ENCODE measurements at places on chromosomes 7 and 10.

DNA sequence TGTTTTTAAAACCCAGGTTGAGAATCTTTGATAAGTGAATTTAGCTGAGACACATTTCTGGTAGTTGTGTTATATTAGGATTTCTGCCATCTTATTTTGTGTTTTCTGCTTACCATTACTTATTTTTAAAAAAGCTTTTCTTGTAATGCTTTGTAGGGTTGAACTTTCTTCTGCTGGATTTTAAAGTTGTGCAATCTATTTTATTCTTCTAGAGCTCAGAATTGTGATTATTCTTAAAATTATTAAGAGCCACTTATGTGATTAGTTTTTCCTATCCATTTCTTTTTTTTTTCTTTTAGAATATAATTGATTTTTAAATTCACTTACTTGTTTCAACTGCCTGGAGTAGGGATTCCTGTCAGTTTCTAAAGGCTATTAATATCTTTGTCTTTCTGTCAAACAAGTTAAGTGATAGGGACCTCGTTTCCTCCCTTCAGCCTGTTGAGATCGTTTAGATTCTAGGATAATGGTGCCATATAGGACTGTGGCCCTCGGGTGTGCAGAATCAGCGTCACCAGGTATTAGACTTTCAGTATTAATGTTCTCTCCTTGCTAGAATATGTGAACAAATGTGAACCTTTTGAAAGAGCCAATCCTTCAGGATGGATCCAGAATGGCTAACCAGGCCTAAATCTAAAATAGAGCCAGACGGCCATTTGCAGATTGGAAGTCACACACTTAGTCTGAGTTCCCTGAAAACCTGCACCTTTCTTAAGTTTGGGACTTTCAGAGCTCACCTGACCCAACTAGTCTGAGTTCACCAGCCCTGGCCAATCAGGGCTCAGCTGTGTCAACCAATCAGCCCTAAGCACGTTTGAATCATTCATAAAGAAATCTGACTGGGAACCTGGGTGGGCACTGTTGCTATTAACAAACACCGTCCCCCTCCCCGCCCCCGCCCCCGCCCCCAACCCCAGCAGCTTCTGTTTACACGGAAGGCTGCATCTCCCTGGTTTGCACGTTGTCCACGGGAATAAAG lies 26.2 kb downstream of the CUX1 start:
- no peak for DNase-seq

GRCh38 chr10:91829268-91829667 lies 31.0 kb downstream of the TNKS2 start:
- DNase-seq, result no peak

- DNase-seq, result no peak
Measured at GRCh38 chr7:29243910-29244655, 49.5 kb downstream of the CHN2 start.

GRCh38 chr10:18209241-18209640 lies 69.0 kb downstream of the CACNB2 start:
- no peak for DNase-seq

DNA sequence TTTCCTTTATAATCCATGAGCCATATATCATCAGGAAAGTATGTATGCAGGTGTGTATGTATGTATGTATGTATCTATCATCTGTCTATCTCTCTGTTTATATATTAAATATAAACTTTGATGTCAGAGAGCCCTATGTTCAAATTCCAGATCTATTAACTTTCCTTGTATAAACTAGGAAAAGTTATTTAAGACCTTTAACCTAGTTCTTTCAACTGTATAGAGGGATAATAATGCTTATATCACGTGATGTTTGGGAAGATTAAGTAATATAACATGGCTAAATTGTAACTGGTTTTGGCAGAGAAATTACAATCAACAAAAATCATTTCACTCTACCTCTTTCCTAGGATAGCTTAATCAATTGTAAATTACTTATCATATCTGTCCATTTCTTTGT lies 628.3 kb upstream of the IGFBP3 start:
- no peak for DNase-seq

- DNase-seq, result no peak
Measured at GRCh38 chr10:6173203-6173602, 29.5 kb upstream of the PFKFB3 start.

GRCh38 chr10:62306663-62307062 lies 38.0 kb upstream of the RTKN2 start:
- DNase-seq, result no peak

GRCh38 chr10:11396311-11396955 lies 215.0 kb downstream of the USP6NL start:
- no peak for DNase-seq

GRCh38 chr7:82343716-82344115 lies 99.9 kb downstream of the CACNA2D1 start:
- DNase-seq, result no peak

GRCh38 chr7:43666938-43667337 lies 62.4 kb downstream of the COA1 start:
- no peak for DNase-seq

GRCh38 chr7:111508387-111508786 lies 53.9 kb downstream of the IMMP2L start:
- no peak for DNase-seq

GRCh38 chr10:112851181-112851580 lies 98.9 kb upstream of the TCF7L2 start:
- DNase-seq, result no peak

- DNase-seq, result no peak
Measured at GRCh38 chr7:73740771-73741170, 2.2 kb upstream of the ABHD11 start.

DNA sequence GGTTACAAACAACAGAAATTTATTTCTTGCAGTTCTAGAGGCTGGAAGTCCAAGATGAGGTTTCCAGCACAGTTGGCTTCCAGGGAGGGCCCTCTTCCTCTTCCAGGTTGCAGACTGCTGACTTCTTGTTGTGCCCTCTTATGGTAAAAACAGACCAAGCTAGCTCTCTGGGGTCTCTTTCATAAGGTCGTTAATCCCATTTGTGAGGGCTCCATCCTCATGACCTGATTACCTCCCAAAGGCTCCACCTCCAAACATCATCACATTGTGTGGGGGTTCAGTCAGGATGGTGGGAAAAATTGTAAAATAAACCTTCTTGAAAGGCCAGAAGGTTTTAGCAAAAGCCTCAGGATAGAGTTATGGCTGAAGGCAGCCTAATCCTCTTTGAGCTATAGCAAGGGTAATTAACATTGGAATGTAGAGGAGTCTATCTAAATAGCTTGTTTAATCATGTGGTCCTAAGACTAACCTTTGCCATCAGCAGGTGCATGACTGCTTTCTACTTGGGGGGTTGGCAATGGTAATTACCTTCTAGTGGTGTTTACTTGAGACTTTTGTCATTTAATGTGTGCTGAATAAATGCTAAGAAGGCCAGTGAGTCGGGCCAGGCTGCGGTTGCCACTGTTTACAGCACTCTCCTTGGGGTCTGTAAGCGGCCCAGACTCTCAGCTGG lies 80.8 kb downstream of the PPP1R17 start:
- no peak for DNase-seq

DNA sequence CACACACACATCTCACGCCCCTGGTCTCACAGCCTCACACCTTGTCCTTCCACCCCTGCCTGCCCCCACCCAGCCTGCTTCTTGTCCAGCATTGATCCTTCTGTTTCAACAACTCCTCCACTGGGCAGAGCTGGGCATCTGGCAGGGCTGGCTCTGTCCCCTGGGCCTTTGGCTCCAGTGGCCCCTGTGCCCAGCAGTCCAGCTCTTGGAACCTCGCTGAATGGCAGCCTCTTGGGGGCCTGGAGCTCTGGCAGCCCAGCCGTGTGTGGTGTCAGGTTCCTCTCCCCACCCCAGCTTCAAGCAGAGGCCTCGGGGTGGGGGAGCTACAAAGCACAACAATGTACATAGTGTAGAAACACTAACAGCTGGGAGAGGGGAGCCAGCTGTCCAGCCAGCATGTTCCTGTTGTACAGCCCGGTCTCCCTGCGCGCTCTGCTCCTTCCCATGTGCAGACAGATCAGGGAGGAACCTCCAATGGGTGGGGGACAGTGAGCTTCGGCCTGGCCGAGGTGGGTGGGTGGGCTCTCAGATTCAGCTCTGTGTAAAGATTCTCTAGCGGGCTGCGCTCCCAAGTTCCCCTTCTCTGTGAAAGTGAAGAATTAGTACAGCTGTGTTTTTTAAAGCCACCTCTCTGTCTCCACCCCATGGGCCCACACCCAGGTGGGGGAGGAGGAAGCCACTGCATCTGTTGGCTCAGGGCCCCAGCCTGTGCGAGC lies 19.4 kb downstream of the ZMIZ2 start:
- DNase-seq, result no peak

DNA sequence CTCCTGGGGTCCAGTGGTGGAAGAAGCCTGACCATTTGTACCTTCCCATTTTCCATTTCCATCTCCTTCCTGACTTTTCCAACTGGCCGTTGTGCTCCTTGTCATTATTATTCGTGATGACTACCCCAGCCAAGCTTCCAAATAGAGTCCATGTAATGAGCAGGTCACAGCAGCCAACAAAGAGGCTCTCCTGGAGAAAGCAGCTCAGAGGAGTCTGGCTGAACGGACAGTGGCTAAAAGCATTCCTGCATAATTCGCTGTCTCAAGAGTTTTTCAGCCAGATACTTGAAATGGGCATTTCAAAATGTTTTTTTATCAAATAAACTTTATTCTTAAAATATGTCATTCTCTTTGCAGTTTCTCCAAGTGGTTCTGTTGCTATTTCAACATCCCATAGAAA lies 458.6 kb downstream of the INHBA start:
- DNase-seq, result no peak

DNA sequence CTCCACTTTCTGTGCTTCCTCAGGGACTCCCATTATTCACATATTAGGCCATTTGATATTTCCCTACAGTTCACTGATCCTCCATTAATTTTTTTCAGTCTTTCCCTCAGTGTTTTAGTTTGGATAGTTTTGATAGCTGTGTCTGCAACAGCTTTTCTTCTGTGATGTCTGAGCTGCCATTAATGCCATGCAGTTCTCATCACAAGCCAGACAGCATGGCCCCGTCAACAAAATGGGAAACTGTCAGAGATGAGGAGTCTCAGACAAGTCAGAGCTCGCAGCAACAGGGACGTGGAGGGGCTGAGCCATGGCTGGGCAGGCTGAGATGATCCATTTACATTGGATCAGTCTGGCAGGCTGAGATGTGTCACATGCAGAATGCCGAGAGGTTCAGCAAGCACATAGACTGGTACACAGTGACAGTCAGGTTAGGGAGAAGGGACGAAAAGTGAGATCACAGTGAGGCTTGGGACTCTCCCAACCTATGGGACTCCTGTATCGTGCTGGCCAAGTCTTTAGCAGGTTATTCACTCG lies 65.4 kb downstream of the NPS start:
- DNase-seq, result no peak

DNA sequence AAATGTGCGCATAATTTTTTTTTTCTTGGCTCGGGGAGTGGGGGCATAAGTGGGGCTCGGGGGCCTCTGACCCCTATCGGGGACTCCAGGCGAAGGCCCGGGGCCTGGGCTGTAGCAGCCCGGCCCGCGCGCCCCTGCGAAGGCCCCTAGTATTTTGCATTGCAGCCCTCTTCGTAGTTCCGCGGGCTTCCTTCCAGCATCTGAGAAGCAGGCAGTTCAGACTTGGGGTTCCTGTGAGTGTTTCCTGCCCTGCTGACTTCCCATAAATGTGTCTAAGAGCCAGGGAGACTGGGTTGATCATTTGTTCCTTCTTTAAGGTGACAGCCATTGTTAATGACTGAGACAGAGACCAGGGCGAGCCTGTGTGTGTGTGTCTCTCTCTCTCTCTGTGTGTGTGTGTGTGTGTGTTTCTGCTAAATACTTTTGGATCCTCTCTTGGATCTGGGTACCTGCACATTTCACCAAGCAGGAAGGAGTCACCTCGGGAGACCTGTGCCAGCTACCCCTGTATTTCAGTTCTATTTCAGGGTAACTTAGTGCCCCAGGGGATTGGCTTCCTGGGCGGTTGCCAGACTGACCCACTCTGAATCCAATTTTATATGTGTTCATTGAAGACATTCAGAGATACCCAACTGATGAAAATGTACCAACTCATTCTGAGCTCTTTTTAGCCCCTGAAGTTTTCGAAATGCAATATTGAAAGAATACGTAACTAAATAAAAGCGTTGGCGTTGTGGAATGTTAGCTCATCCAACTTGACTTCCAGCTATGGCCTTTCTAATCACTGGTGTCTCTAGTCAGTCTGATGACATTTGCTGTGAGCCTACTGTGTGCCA lies 805 bp downstream of the MSRB2 start:
- DNase-seq, result no peak

DNA sequence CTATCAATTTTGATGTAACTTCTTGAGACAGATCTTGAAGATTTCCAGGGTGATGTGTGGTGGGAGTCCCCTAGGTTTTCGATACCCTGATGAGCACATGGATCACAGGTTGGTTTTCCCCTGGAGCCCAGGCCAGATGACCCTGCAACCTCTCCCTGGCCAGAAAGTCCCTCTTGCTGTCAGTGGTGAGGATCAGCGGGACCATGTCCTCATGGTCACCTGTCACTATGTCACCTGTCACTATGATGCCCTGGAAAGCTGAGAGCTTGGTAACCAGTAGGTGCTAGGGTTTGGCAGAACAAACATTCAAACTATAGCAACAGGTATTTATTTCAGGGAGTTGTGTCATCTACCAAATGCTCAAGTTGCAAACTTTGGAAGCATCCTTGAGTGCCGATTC lies 197.9 kb downstream of the ARHGAP12 start:
- no peak for DNase-seq

DNA sequence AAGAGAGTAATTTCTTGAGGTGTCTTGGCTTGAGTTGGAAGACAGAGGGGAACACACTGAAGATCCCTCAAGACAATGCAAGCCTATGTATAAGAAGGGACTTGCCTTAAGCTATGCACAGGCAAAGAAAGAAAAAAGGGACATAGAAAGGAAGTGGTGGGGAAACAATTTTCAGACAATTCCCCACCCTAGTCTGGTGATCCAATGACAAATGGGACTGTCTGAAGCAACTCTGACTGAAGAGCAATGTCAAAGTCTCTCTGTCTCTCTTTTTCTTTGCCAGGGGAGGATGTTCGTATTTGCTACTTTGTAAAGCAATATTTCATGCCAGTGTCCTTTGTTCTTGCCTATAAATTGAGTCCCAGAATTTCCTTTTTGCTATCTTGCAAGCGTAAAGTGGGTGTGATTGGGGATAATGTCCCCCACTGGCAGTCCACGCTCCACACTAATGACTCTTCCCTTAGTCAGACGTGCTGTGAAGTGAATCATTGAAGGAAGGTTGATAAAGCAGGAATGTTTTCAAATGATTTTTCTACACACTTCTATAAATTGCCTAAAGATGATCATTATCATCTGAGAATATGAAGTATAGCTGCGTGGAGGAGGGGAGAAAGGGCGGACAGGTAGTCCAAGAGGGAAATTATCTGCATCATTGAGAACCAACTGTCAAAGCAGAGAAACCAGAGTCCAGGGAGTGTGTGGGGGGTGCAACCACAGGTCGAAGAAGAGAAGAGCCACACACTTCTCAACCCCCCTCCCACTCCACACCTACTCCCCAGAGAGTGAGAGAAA lies 243.8 kb upstream of the ETV1 start:
- no peak for DNase-seq

DNA sequence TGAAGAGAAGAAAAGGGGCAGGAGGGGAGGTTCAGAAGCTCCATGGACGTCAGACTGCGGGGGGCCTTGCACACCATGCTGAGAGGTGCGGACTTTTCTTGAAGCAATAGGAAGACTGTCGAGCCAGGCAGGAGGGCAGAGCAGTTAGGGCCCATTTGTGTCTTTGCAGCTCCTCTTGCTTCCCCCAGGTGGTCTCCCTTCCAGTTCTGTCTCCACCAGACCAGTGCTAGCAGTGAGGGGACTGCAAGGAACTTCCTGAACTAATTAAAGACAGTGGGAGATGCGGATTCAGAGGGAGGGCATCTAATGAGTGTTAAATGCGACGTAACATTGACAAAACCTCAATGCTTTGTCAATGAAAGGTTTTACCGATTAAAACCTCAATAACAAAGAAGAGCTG lies 225.4 kb downstream of the USP6NL start:
- no peak for DNase-seq

- DNase-seq, result no peak
Measured at GRCh38 chr7:90617442-90617841, 21.3 kb downstream of the CDK14 start.
